ENCODE measurements at places on chromosomes 5 and 9. TPM values are rescaled to one million over a fixed set of nuclear protein-coding genes. Genes with fewer than 3 reads are reported as not detected.

The SPINK13 gene
- not detected for total RNA-seq

The GABRA1 gene
- total RNA-seq = not detected

The ZNF622 gene
- 60.4 TPM for total RNA-seq

The IFNB1 gene
- total RNA-seq = not detected

The BTNL8 gene
- not detected for total RNA-seq

The ABCA1 gene
- total RNA-seq = 4.1 TPM

The CTXN3 gene
- total RNA-seq = not detected

The IFNA2 gene
- total RNA-seq = not detected

The FAM169A gene
- total RNA-seq = 7.7 TPM

The SHC3 gene
- total RNA-seq = 0.32 TPM

The TRUB2 gene
- 47.7 TPM for total RNA-seq

The MARCOL gene
- not detected for total RNA-seq

The CCNO gene
- 8.3 TPM for total RNA-seq

The RLN2 gene
- not detected for total RNA-seq

The OTULINL gene
- total RNA-seq = 15.9 TPM

The HTR1A gene
- not detected for total RNA-seq

The BNC2 gene
- total RNA-seq = 7.2 TPM

The CDH6 gene
- total RNA-seq = 0.22 TPM

The COL15A1 gene
- 0.56 TPM for total RNA-seq

The SPATA31D4 gene
- not detected for total RNA-seq

The FGFR4 gene
- total RNA-seq = 22.7 TPM

The HMGXB3 gene
- total RNA-seq = 34.4 TPM

The ARL14EPL gene
- total RNA-seq = 0.35 TPM

The IFNE gene
- total RNA-seq = 1.7 TPM

The SLC4A9 gene
- 0.09 TPM for total RNA-seq

The PAEP gene
- total RNA-seq = 0.41 TPM

The CERCAM gene
- total RNA-seq = 38.6 TPM

Measured in A549 treated with GW870086 at 1 μM for 4 hours (cell line).